AG08395 (cell line): ENCODE measurements at places on chromosomes 12 and 14.
A peak's percentile ranks its signal among the peaks of the same experiment; 100 is the strongest.

DNA sequence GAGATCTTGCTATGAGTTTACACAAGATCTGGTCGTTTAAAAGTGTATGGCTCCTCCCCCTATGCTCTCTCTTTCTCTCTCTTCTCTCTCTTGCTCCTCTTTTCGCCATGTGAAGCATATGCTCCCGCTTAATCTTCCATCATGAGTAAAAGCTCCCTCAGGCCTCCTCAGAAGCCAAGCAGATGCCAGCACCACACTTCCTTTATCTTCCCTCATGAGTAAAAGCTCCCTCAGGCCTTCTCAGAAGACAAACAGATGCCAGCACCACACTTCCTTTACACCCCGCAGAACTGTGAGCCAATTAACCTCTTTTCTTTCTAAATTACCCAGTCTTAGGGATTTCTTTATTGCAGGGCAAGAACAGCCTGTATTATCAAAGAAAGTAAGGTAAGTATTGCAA lies 152.4 kb downstream of the SEC23A start:
- DNase-seq = no peak

GRCh38 chr12:56676851-56677580 lies 11.1 kb downstream of the PTGES3 start:
- no peak for DNase-seq

- no peak for DNase-seq
Observed at GRCh38 chr14:65074449-65075150, 27.7 kb downstream of the MAX start.

DNA sequence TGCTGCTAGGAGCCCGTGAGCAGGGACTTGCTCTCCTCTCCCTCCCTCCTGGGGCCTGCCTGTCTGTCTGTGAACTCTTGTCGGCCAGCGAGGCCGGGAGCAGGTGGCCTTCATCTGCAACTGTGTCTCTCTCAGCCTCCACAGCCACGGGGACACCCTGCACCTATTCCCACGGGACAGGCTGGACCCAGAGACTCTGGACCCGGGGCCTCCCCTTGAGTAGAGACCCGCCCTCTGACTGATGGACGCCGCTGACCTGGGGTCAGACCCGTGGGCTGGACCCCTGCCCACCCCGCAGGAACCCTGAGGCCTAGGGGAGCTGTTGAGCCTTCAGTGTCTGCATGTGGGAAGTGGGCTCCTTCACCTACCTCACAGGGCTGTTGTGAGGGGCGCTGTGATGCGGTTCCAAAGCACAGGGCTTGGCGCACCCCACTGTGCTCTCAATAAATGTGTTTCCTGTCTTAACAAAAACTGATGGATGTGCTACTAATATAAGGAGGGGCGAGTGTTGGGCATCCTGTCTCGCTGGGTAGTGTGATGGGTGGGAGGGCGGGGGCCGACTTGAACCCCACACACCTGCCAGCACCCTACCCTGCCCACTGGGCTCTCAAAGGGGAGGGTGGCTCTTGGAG lies 34.8 kb downstream of the MEG3 start:
- DNase-seq = no peak

- no peak for DNase-seq
Observed at GRCh38 chr12:15505616-15506015, 183.3 kb downstream of the PTPRO start.

GRCh38 chr12:105741786-105742566 lies 396.8 kb downstream of the NUAK1 start:
- peak; percentile 91 for DNase-seq

DNA sequence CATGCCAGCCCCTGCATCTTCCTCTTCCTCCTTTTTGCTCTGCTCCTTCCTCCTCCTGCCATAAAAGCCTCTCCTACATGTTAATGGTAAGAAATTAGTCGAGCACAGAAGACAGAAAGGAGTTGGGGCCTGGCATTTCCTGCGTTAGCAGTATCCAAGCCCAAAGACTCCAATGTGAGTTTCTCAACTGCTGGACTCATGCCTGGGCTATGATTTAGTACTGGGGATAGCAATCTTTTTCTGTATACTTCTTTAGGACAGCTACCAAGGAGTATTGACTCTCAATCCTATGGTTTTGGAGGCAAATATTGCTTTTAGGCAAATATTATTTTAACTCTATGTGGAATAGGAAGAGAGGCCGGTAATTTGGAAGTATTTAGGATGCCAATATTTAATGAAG lies 18.0 kb upstream of the SLC38A4 start:
- peak; percentile 51 for DNase-seq

GRCh38 chr12:80707126-80707829 lies at the start of gene MYF6:
Gene MYF6, plus strand, starts transcription at chr12:80707634. Its CDS starts 86 bp downstream, at chr12:80707720.
- DNase-seq = no peak

DNA sequence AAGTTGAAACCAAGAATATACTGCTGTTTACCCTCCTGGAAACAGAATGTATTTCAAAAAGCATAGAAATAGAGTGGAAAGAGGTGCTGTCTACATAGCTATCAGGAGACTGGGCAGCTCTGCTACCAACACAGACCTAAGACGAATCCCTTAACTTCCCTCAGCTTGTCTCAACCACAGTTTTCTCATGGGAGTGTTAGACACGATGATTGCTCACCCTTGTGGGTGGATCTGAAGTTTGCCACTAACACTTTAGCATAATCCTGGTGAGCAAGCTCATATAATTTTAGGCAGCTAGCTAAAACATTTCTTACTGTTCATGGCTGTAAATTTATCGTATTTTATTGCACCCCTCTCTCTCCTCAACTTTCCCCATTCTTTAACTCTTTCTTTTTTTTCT lies 38.5 kb downstream of the C12orf75 start:
- peak; percentile 74 for DNase-seq

GRCh38 chr14:77306416-77306815 lies 14.3 kb downstream of the POMT2 start:
- no peak for DNase-seq

DNA sequence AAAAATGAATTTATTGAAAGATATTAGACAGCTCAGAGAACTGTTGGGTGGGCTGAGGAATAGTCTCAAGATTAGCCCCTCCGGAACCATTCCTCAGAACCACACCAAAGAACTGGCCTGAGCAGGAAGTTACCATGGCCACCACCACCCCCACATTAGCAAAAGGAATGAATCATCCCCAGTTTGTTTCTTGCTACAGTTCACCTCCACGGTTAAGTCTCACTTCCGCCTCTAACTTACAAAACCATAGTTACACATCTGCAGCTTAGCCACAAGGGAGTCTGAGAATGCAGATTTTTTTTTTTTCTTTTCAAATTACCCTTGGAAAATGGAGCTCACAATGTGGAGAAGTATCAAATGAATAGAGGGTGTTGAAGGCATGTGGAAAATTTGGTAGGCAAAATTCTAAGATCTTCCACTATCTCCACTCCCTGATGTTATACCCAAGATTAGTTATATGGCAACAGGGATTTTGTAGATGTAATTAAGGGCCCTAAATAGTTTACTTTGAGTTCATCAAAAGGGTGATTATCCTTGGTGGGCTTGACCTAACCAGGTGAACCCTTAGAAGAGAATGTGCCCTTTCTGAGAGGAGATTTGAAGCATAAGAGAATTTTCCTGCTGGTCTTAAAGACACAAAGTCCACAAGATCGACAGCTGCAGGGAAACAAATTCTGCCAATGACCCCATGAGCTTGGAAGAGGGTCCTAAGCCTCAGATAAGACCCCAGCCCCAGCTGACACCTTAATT lies 129.8 kb upstream of the KRR1 start:
- DNase-seq = peak; percentile 67

DNA sequence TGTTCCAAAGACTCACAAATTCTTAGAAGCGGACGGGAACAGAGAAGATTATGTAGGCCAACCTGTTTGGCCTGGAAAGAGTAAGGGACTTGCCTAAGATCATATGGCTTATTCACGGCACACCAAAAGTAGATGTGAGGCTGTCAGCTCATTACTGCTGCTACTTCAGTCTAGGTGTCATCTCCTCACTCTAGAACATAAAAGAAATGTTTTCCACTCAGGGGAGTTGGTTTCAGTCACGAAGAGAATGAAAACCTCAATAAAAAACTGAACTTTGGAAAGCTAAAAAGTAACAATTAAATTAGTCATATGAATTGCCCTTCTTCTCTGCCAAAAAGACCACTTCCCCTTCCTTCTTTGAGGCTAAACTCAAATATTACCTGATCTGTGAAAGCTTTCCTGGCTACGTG lies 658 bp upstream of the CEP128 start:
- no peak for DNase-seq

GRCh38 chr12:26389343-26389742 lies 194.0 kb downstream of the SSPN start:
- no peak for DNase-seq
